ENCODE measurements at places on chromosomes 1 and 21. TPM values are rescaled to one million over a fixed set of nuclear protein-coding genes. Genes with fewer than 3 reads are reported as not detected.
A peak's percentile ranks its signal among the peaks of the same experiment; 100 is the strongest.

GRCh38 chr1:187871177-187871845, 1042.6 kb downstream of the PLA2G4A start:
- no peak for DNase-seq

DNA sequence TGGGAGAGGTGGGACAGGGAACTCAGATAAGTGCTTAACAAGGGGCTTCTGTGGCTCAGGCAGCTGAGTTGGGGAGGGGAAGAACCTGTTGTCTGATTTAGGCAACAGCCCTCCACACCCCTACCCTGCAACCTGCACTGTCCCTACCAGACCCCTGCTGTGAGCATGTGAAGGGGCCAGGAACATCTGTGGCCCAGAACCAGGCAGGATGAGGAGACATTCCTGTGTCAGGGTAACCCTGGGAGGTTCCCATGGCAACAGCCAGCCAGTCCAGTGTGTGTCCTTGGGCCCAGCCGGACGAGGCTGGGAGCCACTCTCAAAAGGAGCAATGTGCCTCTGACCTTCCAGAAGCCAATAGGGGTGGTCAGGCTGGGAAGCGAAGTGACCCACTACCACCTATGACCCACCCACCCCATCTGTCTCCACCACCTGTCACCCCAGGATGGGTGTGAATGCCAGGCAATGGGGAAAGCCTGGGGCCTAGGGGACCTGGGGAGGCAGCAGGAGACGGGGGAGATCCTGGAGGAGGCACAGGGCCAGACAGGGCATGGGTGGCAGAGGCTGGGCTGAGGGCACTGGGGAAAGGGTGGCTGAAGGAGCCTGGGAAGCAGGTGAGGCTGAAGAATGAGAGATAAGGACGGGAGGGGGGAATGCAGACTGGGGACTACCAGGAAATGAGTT, 5.0 kb upstream of the PMVK start:
- DNase-seq: no peak

DNA sequence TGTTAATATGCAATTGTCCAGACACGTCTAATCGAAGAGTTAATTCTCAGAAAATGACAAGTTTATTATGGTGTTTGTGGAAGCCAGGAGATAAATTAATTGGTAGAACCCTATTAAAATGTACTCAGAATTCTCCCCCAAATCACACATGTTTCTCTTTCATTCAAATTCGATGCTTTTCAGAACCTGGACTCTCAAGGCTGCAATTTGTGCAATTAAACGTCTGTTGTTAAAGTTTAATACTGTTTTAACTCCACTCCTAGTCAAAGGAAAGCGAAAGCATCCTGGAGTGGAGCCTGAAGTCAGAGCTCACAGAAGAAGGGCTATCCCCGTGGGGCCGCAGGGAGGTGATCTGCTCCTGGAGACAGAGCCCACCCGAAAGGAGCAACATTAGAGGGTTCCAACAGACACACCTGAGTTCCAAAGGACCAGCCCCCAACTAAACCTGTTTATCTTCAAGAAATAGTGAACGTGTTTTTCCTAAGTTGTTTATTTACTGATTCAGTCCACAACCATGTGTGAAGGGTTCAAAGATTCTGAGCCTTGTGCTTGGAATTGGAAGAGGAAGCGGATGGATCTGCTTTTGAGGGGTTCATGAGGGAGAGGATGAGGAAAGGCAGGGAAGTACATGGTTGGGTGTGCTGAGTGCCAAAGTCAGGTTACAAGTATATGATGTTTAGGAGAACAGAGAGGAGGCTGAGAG, 68.0 kb upstream of the AKT3 start:
- DNase-seq: no peak

DNA sequence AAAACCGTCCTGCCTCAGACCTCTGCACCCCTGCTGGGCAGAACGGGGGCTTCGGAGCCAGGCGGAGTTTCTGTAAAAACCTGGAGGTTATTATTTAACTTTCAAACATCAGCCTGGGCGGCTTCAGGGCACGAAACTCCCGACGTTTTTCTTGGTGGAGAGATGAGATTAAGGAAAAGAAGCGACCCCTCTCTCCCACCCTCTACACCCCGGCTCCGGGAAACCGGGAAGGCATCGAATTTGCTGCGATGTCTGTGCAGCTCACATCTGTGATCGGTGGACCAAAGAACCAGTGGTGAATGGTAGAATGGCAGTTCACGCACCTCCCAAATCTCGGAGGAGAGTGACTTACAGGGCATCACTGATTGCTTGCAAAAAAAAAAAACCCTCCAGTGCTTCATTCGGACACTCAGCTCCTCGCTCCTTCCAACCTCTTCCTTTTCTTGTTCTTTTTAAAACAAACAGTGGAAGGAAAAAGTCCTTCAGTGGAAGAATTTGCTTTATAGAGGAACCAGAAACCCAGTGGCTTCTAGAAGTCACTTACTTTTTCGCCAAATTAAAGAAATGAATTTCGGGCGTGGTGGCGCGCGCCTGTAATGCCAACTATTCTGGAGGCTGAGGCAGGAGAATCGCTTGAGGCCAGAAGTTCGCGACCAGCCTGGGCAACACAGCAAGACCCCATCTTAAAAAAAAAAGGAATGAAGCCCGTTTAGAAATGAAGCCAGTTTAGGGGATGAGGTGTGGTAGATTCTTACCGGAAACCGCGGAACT, 884 bp downstream of the PHACTR4 start:
- peak; percentile 31 for DNase-seq

The ZNF326 gene
- total RNA-seq: 16.4 TPM

All from activated T-cell treated with anti-CD3 and anti-CD28 coated beads, Interleukin-2, amount 50 U/mL, for 72 hours (primary cell).